ENCODE measurements at places on chromosomes 11 and 22.
A peak's percentile ranks its signal among the peaks of the same experiment; 100 is the strongest.

DNA sequence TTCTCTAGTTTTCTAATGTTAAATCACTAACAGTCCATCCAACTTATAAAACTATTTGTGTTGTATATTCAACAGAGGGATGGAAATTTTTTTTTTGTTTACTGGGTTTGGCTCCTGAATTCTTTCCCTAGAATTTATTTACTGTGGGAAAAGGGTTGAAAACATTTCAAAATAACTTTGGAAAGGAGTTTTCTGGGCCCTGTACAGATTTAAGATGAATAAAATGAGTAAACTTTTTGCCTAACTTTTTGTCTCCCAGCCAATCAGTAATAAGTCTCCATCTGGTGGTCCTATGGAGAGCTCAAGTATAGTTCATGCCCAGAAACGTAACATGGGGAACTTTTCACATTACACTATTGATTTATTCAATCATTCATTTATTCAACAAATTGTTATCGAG lies 16.7 kb upstream of the PRSS23 start:
- DNase-seq, result no peak

DNA sequence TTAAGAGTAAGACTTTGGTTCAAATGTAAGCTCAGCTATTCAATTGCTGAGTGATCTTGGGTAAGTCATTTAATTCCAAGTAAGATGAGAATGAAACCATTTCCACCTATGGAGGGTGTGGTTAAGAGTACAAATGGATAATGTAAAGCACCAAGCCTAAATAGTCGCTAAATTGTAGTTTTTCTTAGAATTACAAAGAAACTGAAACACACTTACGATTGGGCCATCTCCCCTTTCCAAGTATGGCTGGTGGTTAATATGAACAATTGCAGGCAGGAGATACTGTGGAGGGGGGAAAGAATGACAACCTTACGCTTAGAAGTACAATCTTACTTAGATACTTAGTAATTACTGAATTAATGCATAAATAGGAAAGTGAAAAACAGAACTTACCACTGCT lies 8.2 kb downstream of the DDX17 start:
- no peak for DNase-seq

DNA sequence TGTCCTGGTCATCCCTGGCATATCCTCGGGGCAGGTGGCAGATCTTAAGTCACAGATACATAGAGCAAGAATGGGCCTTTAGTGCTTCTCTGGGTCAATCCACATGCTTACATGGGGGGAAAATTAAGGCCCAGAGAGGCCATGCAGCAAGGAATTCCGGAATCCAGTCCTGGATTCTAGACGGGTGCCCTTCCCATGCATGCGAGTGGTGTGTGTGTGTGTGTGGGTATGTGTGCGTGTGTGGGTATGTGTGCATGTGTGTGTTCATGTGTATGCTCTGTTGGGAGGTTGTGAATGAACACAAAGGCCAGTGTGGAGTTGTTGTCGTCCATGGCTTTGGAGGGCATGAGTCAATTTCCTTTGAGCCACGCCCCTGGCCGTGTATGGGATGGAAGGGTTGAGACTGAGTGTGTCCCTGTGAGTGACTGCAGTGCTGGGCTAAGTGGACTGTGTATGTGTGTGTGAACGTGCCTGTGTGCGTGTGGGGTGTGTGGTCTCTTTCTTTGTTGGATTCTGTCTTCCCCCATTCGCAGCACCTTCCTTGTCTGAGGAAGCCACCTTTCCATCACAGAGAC lies 33.4 kb upstream of the EIF3D start:
- no peak for DNase-seq

DNA sequence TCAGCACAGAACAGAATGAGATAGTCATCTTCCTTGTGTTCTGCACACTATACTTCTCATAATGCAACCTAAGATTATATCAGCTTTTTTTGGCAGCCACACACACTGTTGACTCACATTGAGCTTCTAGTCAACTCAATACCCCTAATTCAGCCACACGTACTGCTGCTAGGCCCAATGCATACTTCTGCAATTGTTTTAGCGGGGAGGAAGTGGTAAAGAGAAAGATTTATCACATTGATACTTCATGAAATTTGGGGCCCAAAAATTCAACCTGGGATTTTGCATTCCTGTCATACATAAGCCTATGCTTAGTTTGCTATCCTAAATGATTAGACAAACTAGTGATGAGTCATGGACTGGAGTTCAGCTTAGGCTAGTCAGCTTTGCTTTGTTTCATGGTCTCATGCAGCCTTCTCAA lies 8.6 kb upstream of the UPB1 start:
- DNase-seq, result no peak

DNA sequence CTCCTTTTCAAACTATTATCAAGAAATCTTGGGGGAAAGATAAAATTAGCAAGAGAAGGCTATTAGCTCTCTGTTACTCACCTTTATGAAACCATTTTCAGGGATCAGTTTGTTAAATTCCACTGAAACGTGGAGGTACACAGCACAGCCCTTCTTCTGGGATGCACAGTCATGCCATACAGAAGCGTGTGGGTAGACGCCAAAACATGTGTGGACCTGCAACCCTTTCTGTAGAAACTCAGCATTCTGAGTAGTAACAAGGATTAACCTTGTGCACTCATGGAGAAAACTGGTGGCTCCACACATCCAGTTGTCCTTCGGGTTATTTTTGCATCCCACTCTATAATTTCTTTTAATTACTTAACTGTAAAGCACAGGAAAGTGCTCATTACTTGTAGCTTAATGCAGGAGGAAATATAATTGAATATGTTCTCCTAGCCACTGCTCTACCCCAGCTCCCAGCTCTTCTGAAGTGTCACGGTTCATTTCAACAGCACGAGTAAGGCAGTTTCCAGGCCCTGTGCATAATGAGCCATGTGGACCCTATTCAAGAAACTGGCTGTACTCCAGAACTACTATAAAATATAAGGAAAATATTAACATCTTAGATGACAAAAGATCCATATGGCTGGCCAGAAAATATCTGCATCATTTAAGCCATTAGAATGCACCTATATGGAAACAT lies 26.1 kb downstream of the BDNF start:
- DNase-seq, result no peak

DNA sequence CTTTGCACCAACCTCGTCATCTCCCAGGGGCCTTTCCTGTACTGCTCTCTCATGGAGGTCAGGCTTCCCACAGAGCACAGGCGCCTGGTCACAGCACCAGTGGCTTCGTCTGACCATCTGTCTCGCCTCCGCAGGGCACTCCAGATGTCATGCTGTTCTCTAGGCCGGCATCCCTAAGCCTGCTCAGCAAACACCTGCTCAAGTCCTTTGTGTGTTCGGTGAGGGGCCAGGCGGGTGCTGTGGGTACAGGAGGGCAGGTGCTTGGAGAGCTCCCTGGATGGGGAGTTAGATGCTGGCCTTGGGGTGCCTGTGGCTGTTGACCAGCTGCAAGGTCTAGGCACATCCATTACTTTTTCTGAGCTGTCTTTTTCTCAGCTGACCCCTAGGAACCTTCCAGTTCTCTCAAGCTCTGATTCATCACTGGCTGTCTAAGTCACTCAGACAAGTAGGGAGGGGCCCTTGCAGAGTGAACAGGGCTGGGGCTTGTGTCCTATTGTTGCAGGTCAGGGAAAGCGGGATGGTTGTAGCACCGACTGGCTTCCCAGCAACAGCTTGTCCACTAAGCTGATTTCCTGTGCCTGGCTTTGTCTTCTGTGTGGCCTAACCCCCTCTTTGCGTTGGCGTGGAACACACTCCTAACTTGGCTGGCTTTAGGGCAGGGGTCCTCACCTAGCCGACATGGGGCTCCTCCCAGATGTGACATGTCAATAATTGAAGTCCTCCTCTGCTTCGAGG lies 9.2 kb downstream of the CLDN5 start:
- no peak for DNase-seq

DNA sequence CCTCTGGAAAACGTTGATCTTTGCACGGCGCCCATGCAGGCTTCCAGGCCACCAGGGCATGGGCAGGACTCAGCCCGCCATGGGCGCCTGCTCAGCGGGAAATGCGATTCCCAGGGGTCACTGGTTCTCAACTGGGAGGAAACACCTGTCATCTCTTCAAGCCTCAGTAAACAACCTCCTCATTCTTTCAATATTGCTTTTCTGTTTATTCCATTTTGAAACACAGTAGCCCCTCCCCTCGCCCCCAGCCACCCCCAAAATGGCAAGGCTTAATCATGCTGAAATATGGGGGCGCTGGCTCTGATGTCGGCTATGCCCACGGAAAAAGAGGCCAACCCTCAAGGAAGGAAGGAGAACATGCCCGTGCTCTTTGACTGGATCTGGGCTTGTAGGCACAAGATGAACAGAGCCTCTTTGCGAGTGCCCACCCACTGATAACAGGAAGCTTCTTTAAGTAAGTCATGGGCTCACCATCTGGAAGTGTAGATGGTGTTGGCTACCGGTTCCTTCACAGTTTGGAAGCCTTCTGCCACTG lies 594 bp upstream of the POU2AF1 start:
- DNase-seq, result no peak

GRCh38 chr11:110629594-110629993 lies 82.6 kb downstream of the ARHGAP20 start:
- DNase-seq, result no peak

- DNase-seq, result no peak
Measured at GRCh38 chr22:36301384-36301828, 48.5 kb downstream of the APOL1 start.

DNA sequence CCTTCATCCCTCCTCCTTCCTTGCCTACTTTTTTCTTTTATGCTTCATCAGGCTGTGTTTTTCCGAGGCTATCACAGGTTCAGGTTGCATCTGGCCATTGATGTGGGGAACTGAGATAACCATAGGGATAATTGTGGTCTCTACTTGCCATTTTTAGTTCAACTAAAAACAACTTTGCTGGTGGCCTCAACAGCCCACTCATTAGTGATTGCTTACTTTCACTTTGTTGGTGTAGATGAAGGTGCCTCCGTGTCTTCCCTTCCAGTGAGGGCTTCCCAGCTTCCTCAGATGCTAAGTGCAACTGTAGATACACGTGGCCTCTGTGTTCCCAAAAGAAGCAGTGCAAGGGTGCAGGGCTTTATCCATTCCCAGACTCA lies 35.0 kb downstream of the KCNJ1 start:
- DNase-seq, result peak; percentile 40

GRCh38 chr11:7900686-7901085 lies 30.4 kb downstream of the OR10A6 start:
- no peak for DNase-seq

- DNase-seq, result no peak
Measured at GRCh38 chr22:38244106-38244505, 28.7 kb downstream of the TMEM184B start.

GRCh38 chr11:80636999-80637398 lies 1196.2 kb upstream of the TENM4 start:
- DNase-seq, result no peak

- DNase-seq, result no peak
Measured at GRCh38 chr22:46036558-46037408, 59.8 kb upstream of the WNT7B start.

DNA sequence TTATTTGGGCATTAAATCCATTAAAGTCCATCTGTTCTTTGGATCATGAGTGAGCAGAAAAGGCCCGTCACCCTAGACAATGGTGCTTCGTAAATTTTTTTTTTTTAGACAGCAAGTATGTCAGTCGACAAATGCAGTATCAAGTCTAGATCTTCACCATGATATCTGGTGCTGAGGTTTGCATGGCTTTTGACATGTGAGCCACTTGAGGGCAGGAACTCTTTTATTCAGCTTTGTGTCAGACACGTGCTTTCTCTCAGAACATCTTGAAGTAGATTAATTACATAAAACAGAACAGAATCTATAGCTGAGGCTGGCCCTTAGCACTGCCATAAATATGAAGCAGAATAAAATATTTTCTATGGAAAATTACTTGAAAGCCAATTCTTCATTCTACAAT lies 62.9 kb upstream of the CARD18 start:
- no peak for DNase-seq

GRCh38 chr22:21816787-21817496 lies 50.5 kb downstream of the MAPK1 start:
- peak; percentile 61 for DNase-seq

DNA sequence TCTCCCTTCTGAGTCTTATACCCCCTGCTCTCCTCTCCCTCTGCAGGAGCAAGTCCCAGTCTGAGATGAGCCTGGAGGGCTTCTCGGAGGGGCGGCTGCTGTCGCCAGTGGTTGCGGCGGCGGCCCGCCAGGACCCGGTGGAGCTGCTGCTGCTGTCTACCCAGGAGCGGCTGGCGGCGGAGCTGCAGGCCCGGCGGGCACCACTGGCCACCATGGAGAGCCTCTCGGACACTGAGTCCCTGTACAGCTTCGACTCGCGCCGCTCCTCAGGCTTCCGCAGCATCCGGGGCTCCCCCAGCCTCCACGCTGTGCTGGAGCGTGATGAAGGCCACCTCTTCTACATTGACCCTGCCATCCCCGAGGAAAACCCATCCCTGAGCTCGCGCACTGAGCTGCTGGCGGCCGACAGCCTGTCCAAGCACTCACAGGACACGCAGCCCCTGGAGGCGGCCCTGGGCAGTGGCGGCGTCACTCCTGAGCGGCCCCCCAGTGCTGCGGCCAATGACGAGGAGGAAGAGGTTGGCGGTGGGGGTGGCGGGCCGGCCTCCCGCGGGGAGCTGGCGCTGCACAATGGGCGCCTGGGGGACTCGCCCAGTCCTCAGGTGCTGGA lies 8.8 kb upstream of the MYRF start:
- no peak for DNase-seq

DNA sequence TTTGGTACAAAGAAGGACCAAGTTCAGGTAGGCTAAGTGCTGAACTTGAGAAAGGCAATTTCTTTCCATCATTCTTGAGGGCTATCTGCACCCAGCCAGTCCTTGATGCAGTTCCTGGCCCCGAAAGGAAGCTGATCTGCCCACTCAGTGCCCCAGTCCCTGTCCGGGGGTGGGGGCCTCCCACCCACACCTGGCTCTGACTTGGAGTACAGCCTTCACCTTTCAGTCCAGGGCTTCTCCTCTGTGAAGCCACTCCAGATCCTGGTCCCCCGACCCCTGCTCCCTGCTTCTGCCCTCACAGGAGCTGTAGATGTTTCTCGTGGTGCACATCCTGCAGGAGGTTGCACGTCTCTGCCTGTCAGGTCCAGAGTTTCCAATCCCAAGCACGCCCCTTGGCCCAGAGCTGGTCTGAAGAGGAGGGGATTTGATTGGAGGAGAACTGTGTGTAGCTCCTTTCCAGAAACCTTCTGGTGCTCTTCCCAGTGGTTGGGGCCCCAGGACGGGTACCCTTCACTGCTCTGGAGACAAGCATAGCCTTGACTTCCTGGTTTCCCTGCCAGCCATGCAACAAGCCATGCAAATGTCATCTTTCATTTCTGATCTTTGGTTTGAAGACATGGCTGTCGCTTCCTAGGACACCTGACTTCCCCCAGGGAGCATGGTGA lies 75.3 kb downstream of the BCR start:
- DNase-seq, result no peak

DNA sequence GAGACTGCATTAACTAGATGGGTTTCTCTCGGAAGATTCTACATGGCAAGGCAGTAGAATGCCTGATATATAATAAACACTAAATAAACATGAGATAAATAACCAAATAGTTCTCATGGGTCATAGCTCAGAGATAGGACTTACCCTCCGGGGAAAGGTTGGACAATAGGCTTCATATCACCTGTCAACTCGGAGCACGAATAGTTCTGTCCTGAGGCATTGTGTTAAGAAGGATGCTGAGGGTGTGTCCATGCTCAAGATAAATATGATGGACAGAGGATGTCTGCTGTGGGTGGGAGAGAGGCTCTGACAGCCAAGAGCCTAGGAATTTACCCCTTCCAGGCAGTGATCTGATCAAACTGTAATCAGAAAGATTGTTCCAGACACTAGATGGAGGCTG lies 474.0 kb downstream of the MIAT start:
- DNase-seq, result no peak

Measured in GM12878 (cell line).